ENCODE measurements at places on chromosomes 1 and 21.
A peak's percentile ranks its signal among the peaks of the same experiment; 100 is the strongest.

DNA sequence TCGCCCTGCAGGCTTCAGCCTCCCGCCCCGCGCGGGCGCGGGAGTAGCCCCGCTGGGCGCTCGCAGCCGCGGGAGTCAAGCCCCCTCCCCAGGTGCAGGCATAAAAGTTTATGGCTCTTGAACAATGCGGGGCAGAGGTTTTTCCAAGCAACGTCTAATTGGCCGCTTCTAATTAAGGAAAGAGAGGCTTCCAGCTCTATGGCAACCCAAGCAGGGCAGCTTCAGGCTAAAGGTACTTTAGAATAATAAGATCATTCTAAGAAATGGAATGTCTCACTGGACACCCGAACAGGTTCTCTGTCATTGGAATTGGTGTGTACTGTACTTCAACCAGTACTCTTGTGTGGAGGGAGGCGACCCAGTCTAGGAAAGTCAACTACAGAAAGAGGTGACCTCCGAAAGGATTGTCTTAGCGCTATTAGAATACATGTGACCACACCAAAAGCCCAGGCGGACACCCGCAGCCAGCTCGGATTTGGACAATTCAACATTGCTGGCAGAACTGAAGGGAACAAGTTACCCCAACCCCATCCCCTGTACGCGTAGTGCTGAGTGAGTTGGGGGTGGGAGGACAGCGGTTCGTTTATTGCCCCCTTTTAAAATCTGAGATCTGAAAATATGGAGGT, 12.5 kb downstream of the NR5A2 start:
- no peak for DNase-seq

DNA sequence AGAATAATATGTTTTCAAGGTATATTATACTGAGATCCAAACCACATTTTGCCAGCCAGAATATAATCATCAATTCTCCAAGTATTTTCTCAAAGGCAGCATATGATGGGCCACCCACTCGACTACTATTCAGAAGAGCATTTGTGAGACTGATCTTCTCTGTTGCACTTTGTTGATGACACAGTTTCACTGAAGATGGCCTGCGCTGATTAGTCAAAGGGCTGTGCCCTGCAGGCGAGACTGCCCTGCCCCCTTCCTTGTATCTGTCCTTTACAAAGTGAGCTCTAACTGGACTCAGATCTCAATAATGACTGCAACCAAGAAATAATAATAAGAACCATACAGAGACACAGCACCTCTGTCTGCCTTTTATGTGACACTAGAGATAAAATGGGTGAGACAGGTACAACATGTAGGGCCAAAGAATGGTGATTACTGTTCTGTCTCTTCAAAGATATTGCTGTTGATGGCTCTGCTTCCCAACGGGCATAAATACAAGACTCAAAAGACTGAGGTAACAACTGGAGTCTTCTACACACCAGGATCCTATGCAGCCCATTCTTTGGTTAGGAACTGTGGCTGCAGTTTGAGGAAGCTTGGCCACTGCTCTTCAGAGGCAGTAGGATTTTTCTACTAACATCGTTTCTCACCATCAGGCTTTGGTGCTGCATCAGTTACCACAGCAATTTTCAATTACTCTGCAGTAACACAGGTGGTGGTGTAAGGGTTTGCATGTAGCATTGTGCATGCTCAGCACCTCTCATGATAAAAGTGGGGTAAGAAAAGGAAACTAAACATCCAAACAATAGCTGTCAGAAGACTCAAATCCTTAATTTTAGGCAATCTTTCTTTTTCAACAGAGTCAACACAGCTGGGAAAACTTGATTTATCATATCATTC, 481.1 kb downstream of the PTBP2 start:
- DNase-seq = no peak

- no peak for DNase-seq
Observed at GRCh38 chr1:208418667-208419066, 174.5 kb upstream of the PLXNA2 start.

- no peak for DNase-seq
Observed at GRCh38 chr1:232678185-232678886, 48.4 kb upstream of the SIPA1L2 start.

GRCh38 chr1:200038981-200039848, 11.7 kb downstream of the NR5A2 start:
- peak; percentile 67 for DNase-seq

- no peak for DNase-seq
Observed at GRCh38 chr1:211915924-211916323, 85.4 kb upstream of the LPGAT1 start.

DNA sequence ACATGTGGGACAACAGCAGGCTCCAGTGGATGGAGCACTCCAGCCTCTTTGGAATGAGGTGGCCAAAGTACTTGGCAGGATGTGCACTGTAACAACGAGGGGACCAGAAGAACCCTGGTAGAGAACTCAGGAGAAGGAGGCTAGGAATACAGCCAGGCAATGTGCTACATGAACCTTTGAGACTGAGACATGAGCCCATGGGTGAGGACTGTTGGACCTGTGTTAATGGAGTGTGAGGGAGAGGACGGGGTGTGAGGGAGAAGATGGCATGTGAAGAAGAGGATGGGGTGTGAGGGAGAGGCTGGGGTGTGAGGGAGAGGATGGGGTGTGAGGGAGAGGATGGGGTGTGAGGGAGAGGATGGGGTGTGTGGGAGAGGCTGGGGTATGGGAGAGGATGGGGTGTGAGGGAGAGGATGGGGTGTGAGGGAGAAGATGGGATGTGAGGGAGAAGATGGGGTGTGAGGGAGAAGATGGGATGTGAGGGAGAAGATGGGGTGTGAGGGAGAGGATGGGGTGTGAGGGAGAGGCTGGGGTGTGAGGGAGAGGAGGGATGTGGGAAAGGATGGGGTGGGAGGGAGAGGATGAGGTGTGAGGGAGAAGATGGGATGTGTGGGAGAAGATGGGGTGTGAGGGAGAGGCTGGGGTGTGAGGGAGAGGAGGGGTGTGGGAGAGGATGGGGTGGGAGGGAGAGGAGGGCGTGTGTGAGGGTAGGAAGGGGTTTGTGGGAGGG, 62.3 kb upstream of the ARTN start:
- no peak for DNase-seq

Measured in AG20443 (cell line).